ENCODE measurements at places on chromosomes 13 and 19. TPM values are rescaled to one million over a fixed set of nuclear protein-coding genes. Genes with fewer than 3 reads are reported as not detected.

Gene CYP4F12
- 9.1 TPM for polyA plus RNA-seq

Gene DNAAF3
- polyA plus RNA-seq: not detected

Gene LHB
- polyA plus RNA-seq: 0.36 TPM

Gene TPTE2
- polyA plus RNA-seq: not detected
